Kidney (tissue), 22 donors: ENCODE measurements at places on chromosomes 3 and 15. TPM values are rescaled to one million over a fixed set of nuclear protein-coding genes. Genes with fewer than 3 reads are reported as not detected.

Gene C3orf18
- 6.2 TPM for total RNA-seq

Gene HYAL1
- 47.5 TPM for total RNA-seq

Gene EAF2
- total RNA-seq, result 13.9 TPM

DNA sequence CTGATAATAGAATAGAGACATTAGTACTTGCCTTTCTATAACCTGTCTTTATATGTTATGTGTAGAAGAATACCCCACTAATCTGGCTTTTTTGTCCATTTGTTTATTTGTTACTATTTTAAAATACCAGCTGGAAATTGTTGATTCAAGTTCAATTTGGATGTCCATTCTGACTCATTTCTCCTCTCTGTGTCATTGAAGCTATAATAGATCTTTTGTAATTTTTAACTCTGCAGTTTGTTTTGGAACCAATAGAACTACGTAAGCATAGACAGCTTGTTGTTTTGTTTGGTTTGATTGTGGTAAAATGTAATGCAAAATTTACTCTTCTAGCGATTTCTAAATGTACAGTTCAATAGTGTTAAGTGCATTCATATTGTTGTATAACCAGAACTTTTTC lies 390.4 kb downstream of the ZIC1 start:
- no peak for DNase-seq
- H3K4me1 ChIP-seq, result no peaks in the 10 kb centered on the region
- no peaks in the 10 kb centered on the region for H3K36me3 ChIP-seq
- no peak overlapping the region for H3K27ac ChIP-seq

DNA sequence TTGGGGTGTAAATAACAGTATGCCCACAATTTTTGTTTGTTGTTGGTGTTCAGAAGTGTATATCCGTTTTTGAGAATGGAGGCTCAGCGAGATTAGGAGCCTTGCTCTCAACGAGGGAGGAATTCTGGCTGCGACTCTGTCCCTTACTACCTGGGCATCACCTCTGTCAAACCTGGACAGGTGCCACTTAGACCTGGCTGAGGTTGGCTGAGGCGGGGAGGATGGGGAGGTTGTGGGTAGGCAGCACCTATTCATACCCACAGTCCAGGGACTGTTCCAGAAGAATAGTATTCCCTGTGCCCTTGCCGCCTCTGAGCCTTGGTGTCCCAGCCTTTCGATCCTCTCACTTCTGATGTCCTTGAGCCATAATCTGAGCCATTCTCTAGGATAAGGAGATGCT lies 99.9 kb downstream of the LINGO1 start:
- H3K4me3 ChIP-seq, result no peak overlapping the region
- H3K27ac ChIP-seq, result no peak overlapping the region
- no peaks in the 10 kb centered on the region for H3K27me3 ChIP-seq
- H3K4me1 ChIP-seq, result peaks cover 2% of the 10 kb centered on the region
- H3K36me3 ChIP-seq, result no peaks in the 10 kb centered on the region

DNA sequence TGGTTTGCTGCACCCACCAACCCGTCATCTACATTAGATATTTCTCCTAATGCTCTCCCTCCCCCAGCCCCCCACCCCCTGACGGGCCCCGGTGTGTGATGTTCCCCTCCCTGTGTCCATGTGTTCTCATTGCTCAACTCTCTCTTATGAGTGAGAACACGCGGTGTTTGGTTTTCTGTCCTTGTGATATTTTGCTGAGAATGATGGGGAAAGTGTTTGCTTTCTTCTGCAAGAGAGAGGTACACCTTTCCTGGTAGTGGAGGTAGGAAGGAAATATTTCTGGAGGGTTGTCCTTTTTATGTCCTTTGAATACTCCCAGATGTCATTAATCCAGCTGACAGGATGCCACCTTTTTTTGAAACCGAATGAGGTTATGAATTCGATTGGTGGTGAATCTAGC lies 10.5 kb upstream of the SLC28A1 start:
- no peak overlapping the region for H3K4me3 ChIP-seq
- H3K4me1 ChIP-seq, result no peaks in the 10 kb centered on the region
- H3K27me3 ChIP-seq, result no peaks in the 10 kb centered on the region
- no peaks in the 10 kb centered on the region for H3K36me3 ChIP-seq
- DNase-seq, result no peak
- no peak overlapping the region for H3K27ac ChIP-seq

DNA sequence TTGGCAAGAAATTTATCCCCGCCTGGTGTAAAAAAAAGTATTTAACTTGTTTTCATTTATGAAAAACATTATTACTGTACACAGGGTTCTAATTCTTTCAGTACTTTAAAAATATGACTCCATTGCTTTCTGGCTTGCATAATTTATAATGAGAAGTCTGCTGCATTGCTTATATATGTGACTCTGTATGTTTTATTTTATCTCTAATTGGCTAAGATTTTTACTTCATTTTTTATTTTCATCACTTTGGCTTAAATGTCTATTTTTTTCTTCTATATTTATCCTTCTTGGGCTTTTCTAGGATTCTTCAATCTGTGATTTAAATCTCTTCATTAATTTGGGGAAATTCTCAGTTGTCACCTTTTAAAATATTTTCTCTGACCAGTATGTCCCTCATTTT lies 636.6 kb upstream of the NR2F2 start:
- no peaks in the 10 kb centered on the region for H3K36me3 ChIP-seq
- DNase-seq, result no peak
- H3K27ac ChIP-seq, result no peak overlapping the region
- no peaks in the 10 kb centered on the region for H3K4me1 ChIP-seq
- H3K27me3 ChIP-seq, result no peaks in the 10 kb centered on the region

DNA sequence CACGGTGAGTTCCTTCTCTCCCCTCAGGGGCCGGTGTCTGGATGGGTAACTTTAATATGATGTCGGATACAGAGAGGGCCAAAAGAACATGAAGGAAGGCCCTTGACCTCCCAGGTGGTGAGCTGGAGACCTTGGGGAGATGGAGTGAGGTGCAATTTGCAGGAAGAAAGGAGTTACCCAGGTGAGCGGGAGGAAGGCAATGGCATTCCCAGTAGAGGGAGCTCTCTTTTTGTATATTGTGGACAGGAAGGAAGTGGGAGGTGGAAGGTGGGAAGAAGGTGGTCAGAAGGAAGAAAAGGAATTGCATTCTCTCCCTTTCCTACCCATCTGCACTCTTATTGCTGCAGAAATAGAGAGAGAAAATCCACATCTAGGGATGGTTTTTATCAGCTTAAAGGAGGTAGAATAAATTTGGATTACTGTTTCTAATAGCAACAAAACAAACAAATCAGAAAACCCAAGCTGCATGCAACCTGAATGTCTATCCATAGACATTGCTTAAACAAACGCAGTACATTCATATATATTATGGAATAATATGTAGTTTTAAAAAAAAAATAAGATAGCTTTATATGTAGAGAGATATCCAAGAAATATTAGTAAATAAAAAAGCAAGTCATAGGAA lies 169.0 kb upstream of the TSC22D2 start:
- DNase-seq, result peak; percentile 74
- H3K4me3 ChIP-seq, result peak overlapping the region; percentile 20
- peak overlapping the region; percentile 55 for H3K27ac ChIP-seq
- H3K36me3 ChIP-seq, result no peaks in the 10 kb centered on the region
- H3K27me3 ChIP-seq, result no peaks in the 10 kb centered on the region
- H3K4me1 ChIP-seq, result peaks cover 3% of the 10 kb centered on the region

DNA sequence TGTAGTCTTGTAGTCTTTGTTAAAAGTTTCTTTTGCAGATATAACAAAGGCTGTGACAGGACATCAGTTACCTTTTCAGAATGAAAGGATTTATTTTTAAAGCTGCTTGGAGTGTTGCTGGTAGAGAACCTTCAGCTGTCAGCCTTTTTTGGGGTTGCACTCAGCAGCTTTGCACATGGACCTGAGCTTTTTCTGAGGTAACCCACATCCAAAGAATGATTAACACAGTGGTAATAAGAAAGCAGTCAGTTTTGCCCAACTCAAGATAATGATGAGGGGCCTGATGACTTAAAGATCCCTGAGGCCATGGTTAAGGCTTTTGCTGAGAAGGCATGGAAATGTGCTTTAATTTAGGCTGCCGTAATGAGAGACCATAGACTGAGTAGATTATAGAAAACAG lies 1042.7 kb downstream of the PLOD2 start:
- no peaks in the 10 kb centered on the region for H3K36me3 ChIP-seq
- no peak overlapping the region for H3K4me3 ChIP-seq
- H3K4me1 ChIP-seq, result no peaks in the 10 kb centered on the region
- no peak overlapping the region for H3K27ac ChIP-seq

- H3K4me3 ChIP-seq, result no peak overlapping the region
- no peak for DNase-seq
- no peaks in the 10 kb centered on the region for H3K4me1 ChIP-seq
- H3K36me3 ChIP-seq, result no peaks in the 10 kb centered on the region
Observed at GRCh38 chr3:195566797-195567196, 16.9 kb downstream of the APOD start.

GRCh38 chr3:192861972-192862371 lies 55.7 kb downstream of the MB21D2 start:
- DNase-seq, result no peak
- no peaks in the 10 kb centered on the region for H3K4me1 ChIP-seq
- no peaks in the 10 kb centered on the region for H3K27me3 ChIP-seq
- no peak overlapping the region for H3K4me3 ChIP-seq
- no peaks in the 10 kb centered on the region for H3K36me3 ChIP-seq

DNA sequence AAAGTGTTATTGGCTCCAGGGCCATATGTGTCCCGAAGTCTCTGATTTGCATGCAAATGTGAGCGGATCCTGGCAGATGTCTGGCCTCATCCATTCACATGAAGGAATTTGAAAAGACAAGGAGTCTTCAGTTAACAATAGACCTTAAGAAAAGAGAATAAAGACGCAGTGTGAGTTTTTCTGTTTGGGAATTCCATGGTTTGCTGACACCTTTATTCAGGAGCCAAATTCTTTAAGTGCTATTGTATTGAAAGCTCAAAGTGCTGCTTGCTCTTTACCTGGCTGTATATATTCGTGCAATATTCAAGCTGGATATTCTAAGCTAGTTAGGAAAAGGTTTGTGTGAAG lies 2.2 kb downstream of the LRRN1 start:
- H3K36me3 ChIP-seq, result no peaks in the 10 kb centered on the region
- peak overlapping the region; percentile 59 for H3K4me3 ChIP-seq
- H3K27me3 ChIP-seq, result peaks cover 9% of the 10 kb centered on the region

DNA sequence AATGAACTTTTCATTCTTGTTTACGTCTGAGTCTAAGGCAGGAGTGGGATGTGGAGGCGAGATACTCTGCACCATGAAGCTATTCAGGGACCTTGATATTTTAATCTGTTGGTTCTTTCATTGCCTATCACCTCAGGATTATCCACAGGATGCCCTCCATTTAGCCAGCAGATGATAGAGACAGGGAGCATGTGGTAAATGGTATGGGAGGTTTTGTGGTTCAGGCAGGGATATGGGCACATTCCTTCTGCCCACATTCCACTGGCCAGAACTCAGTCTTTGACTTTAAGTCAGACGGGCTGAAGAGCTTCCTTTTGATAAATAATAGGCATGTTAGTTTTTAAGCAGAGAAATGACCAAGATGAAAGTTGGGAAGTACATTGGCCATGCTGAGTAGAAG lies 548.0 kb upstream of the CCDC54 start:
- H3K4me1 ChIP-seq, result peaks cover 3% of the 10 kb centered on the region
- DNase-seq, result no peak
- H3K27ac ChIP-seq, result no peak overlapping the region
- no peaks in the 10 kb centered on the region for H3K36me3 ChIP-seq

DNA sequence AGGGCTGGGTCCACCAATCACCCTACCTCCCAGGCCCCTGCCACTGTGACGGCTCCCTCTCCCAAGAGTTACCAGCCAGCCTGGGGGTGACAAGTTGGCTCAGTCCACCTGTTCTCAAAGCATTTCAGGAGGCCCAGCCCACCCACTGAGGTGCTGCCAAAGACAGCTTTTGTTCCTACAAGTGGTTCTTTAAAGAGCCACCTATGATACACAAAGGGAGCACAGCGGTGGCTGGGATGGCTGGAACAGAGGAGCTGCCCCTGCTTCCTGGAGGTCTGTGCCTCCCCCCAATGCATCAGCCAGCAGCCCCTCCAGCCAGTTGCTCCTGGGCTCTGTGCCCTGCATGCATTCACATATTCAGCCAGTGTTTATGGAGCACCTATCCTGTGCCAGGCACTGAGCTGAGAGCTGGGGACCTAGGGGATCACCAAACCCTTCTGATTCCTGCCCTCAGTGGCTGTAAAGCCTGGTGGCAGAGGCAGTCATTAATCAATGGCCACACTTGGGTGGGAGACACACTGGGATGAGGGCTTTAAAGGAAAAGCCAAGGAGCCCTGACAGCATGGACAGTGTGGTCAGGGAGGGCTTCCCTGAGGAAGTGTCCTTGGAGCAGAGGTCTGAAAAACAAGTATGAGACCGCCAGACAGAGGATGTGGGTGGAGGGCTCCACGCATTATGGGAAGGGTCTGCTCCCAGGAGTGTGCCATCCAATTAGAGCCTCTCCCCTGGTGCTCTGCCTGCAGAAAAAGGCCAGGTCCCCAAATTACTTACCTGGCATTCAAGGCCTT lies 107.1 kb upstream of the LINGO1 start:
- H3K4me3 ChIP-seq, result no peak overlapping the region
- H3K36me3 ChIP-seq, result no peaks in the 10 kb centered on the region
- H3K27ac ChIP-seq, result no peak overlapping the region
- H3K27me3 ChIP-seq, result no peaks in the 10 kb centered on the region
- H3K4me1 ChIP-seq, result no peaks in the 10 kb centered on the region

- H3K36me3 ChIP-seq, result peaks cover 7% of the 10 kb centered on the region
- no peak overlapping the region for H3K4me3 ChIP-seq
- H3K4me1 ChIP-seq, result no peaks in the 10 kb centered on the region
- no peaks in the 10 kb centered on the region for H3K27me3 ChIP-seq
- DNase-seq, result no peak
Observed at GRCh38 chr3:15685927-15686326, 84.4 kb downstream of the BTD start.

DNA sequence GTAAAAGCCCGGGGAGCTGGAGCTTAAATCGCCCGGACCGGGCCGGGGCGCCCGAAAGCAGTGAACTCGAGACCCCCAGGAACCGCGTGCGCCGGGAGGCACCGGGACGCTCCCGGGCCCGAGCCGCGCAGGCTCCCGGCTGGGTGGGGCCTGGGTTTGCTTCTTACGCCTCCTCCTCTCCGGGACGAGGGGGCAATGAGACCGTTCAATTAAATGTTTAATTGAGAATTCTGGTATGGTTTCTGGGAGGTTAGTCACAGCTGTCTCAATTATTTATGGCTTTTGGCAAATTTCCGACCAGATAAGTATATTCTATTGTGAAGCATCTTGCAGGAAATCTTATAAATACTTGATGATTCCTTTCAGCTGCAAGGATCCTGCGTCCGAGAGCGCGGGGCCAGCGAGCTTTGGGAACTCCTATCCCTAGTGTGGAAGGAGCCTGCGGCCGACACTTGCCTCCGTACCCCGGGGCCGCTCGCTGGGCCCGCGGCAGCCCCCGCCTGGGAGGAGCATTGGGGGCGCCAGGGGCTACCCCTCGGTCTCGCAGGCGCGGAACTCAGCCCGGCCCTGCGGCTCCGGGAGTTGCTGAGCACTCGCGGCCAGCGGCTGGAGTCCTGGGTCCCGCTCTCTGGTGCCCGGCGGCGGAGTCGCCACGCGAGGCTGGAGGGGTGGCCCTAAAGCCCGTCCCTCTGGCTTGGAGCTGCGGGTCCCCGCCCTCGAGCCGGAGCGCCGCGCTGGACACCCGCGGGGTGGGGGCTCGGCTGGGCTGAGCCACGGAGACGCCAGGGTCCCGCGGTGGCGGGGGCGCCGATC lies 10.3 kb downstream of the ISL2 start:
- DNase-seq, result peak; percentile 62
- H3K27me3 ChIP-seq, result peaks cover 51% of the 10 kb centered on the region
- H3K27ac ChIP-seq, result no peak overlapping the region
